Bone marrow (tissue), 2 donors: ENCODE measurements at places on chromosomes 2 and 18.

GRCh38 chr2:236748801-236749200, 179.2 kb downstream of the ACKR3 start:
- DNase-seq, result no peak

DNA sequence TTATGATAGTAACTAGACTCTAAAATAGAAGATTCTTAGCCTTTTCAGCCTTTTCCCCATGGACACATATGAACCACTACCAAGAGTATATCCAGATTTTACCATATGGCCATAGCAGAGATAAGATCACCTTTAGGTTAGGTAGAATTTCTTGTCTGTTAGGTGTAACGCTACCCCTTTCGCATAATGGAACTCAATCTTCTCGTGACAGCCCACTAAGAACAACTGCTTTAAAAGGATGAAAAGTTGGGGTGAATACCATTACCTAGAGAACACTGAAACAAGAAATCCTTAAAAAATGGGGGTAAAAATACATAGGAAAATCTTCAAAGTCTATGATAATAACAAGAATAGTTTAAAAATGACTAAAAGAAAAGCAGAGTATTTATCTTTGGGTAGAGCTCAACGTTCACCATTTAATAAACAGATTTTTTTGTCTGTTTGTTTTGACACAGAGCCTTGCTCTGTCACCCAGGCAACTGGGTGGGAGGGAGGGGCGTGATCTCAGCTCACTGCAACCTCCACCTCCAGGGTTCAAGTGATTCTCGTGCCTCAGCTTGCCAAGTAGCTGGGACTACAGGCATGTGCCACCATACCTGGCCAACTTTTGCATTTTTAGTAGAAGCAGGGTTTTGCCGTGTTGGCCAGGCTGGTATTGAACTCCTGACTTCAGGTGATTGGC, 67.2 kb downstream of the VIL1 start:
- DNase-seq, result no peak

- no peak for DNase-seq
These were observed 10.0 kb upstream of the LAPTM4A start for GRCh38 chr2:20061476-20061875.

GRCh38 chr2:65381607-65382051, 50.8 kb downstream of the SPRED2 start:
- DNase-seq, result no peak

- DNase-seq, result no peak
These were observed 42.4 kb upstream of the PDK1 start for GRCh38 chr2:172513524-172513900.

DNA sequence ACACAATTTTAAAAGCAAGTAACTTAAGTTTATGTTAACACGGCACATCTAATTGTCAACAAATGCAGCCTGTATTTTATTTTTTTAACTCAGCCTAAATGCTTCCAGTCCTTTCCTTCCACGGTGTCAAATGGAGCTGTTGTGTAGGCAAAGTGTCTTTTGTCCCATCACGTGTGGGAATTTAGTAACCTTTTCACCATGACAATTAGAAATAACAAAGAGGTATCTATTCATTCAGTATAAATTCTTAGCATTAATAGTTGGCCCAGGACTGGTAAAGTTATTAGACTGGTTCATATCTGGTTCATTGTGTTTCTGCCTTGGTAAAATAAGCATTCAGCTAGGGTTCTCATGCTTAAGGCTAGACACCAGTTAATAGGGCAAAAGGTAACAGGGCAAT, 47.9 kb downstream of the FRZB start:
- DNase-seq, result no peak

DNA sequence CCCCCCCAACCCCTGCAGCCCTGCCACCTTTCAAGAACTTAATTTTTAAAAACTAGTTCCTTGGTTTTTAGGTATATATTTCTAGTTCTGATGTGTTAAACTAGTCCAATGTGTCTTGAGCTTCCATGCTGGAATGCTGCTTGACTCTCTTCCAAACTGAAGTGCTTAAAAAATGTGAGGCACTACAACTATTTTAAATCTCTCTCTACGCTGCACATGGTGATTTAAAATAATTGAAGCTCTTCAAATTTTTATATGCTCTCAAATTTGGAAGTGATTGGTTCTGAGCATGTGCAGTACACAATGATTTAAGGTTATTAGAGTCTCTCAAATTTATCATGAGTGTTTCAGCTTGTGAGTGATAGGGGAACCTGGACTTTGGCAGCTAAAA, 192.6 kb upstream of the ZEB2 start:
- DNase-seq, result no peak

- no peak for DNase-seq
These were observed 62.1 kb upstream of the DYNAP start for GRCh38 chr18:54528942-54529376.

GRCh38 chr2:48896870-48897269, 141.3 kb upstream of the LHCGR start:
- no peak for DNase-seq

DNA sequence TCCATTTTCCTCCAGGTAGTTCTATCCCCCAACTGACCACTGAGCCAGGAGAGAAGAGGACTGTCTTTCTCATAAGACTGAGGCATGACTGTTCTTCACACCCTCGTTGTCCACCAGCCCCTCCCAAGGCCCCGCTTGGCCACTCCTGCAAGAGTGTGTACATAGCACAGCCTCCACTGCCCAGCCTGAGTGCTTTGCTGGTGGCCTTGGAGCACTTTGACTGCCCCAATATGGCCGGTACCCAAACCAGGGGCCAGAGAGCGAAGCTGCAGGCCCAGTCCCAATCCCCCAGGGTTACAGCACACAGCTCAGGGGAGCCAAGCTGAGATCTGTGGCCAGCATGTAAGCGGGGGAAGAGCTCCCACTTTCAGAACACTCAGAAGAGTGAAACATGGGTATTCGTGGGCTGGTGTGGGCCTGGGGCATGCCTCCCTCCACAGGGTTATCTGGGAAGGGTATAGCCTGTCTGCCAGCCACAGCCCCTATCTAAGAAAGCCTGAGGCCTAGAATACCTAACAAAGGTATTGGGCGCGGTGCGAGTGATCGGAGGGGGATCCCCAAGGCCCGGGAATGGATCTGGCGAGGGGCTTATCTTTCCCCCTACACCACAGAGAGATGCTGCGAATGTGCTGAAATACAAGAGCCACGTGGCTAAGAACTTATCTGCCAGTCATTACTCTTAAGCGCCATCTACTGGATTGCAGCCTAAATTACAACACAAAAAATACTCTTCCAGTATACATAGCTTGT, 163.8 kb downstream of the WDPCP start:
- no peak for DNase-seq
